NCI-H526 treated with DMSO at 0.1 percent for 48 hours (cell line): ENCODE measurements at places on chromosomes 11 and 22.

DNA sequence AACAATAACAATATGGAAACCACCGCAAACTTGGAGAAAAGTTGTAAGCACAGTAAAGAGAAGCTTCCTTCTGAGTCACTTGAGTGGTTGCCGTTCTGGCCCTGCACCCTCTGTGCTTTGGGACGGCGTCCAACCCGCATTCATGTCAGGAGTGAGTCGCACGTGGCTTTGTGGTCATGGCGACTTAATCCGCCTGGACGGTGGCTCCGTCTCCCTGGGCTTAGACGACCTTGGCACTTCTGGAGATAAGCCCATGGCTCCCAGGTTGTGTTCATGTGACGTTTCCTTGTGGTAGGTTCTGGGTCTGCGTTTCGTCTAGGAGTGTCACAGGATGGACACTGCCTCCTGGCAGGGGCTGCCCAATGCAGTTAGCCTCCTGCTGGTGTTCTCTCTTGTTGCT, 40.5 kb downstream of the TPCN2 start:
- no peak for DNase-seq

DNA sequence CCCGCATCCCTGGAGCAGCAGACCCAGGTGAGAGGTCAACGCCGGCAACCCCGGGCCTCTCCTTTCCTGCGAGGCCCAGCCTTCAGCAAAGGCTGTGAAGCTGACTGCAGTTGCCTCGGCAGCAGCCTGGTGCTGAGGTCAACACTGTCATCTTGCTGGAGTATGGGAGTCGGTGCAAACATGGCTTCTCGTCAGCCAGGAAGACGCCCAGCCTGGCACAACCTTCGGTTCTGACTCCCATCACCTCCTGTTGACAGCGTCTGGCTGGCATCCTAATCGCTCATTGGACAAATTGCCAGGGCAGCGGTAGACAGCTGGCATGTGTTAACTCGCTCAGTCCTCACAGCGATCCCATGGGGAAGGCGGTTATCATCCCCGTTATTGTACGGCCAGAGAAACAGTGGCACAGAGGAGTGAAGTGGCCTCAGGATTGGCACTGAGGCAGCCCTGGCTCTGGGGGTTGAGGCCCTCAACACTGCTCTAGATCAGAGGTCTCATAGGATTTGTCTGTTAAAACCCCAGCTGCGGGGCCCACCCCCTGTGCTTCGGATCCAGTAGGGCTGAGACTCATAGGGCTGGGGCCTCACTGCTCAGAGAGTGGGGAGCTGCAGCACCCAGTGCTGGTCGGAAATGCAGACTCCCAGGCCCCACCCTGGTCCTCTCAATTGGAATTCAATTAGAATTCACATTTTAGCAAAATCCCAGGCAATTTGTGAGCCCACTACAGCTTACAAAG, 39.3 kb upstream of the TP53I11 start:
- DNase-seq: no peak

- DNase-seq: no peak
Observed at GRCh38 chr11:83971063-83971462, 684.9 kb upstream of the CCDC90B start.

DNA sequence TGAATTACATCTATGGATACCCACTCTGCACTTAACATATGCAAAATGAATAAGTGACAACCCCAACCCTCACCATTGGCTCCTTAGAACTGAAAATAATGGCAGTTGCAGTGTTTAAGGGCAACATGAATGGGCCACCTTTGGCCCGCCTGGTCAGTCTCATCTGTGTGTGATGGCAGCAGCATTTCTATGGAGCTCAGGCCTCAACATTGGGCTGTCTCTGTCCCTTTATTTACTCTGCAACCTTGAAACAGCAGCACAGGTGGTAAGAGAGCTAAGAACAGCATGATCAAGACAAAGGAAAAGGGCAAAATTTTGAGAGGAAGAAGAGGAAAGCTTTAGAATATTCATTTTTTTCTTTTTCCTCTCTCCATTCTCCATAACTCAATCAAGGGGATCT, 38.3 kb upstream of the TMEM135 start:
- DNase-seq: no peak

DNA sequence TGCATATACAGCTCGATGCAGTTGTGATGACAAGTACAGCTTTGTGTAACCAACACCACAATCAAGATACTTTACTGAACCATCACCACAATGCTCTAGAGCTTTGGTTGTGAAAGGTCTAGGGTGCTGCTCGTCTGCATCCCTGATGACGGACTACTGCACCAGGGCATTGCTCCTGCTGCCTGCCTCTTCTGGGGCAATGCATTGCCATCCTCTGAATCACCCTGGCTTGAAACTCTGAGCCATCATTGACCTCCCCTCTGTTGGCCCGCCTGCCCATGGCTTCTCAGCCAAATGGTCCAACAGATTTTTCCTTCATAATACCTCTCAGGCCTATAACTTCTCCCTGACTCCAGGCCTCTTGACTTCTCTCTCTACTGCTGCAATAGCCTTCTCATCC, 77.4 kb upstream of the CSNK2A3 start:
- no peak for DNase-seq

DNA sequence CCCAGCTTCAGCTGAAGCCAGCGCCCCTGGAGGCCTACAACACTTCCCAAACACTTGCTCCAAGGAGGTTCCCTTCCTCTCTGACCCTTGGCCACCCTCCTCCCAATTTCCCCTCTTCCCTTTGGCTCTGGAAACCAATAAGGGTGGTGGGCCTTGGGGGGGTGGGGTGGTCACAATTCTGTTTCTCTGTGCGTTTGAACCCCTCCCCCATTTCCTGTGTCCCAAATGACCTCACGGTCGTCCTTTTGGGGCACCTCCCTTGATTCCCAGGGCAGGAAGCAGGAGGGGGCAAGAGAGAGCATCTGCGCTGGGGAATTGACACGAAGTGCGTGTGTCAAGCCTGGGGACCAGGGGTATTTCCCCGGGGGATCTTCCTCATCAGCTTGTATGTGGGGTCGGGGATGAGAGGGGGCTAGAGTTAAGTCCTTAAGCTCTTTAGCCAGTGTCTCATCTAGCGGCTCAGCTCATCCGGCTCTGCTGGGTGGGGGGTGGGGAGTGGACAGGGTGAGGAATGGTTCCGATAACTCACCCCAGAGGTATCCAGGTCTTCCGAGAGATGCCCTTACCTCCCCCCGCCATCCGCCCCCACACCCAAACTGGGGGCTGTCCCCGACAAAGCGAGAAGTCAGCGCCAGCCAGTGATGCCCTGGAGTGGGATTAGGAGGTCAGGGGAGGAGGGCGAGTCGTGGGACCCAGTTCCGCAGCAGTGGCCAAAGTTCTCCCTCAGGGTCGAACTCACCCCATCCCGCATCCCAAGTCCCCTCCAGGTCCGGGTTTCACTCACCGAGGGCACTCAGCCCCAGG, 587 bp downstream of the ESAM start:
- DNase-seq: no peak

GRCh38 chr22:40363059-40363458, 7.3 kb upstream of the SGSM3 start:
- no peak for DNase-seq

GRCh38 chr11:16096336-16096735, 260.0 kb downstream of the SOX6 start:
- DNase-seq: no peak

GRCh38 chr11:100639140-100639539, 47.9 kb upstream of the ARHGAP42 start:
- no peak for DNase-seq

DNA sequence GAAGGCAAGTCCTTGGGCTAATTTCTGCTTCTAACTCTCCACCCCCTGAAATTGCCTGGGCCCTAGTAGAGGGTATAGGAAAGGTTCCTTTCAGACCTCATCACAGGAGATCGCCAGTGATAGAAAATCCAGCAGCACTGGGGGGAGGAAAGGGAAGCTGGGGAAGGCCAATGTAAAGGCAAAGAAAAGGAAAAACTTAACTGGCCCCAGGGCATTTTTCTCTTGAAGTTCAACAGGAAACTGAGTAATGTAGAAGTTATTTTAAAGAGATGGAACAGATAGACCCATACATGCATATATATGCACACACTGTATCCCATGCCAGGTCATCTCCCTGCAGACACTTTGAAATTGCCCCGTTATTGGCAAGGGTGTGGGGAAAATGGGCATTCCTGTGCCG, 134.0 kb downstream of the TRIM44 start:
- DNase-seq: no peak

GRCh38 chr11:120141768-120142423, 4.0 kb upstream of the TRIM29 start:
- no peak for DNase-seq

- no peak for DNase-seq
Observed at GRCh38 chr22:46774980-46775849, 12.8 kb downstream of the TBC1D22A start.

DNA sequence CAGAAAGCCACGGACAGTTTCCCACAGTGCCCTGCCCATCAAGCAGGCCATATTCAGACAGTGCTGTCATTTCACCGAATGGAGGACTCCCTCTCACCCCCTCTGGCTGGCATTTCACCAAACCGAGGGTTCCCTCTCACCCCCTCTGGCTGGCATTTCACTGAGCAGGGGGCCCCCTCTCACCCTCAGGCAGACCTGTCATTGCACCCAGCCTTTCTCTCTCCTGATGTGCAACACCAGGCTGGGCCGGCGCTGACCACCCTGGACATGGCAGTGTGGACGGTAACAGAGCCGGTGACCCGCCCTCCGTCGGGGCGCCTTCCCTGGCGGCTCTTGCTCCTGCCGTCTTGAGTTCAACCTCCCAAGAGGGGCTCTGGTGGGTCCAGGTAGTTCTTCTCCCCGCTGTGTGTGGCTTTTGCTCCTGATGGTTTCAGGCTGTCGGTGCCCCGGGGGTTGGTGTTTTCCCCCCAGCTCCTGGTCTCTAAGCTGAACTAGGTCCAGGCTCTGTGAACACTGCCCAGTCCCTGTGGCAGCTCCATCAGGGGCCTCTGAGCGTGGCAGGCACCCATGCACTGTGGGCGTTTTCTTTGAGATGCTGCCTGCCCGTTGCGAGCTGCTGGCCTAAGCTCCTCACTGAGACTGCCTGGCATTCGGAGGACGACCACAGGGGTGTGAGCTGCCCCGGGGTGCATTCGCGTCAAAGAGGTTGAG, 46.9 kb downstream of the SMIM38 start:
- DNase-seq: no peak

DNA sequence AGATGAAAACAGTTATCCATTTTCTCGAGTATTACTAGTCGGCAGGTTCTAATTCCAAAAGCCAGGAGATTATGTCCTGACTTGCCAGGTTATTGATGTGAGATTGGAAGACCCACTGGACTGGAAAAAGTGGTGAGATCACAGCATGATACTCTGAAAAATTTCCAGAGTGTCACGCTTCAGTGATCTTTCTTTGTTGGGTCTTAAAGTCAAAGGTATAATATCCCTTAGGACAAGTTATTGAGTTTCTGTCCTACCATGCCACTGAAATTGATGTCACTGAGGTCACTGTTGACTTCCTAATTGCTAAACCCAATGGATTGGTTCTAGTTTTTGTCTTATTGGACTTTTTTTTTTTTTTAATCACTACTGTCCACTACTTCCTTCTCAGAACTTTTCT, 104.5 kb upstream of the GRAMD1B start:
- no peak for DNase-seq

- no peak for DNase-seq
Observed at GRCh38 chr22:36824655-36825054, 7.8 kb upstream of the PVALB start.

GRCh38 chr11:120141113-120141767, 3.3 kb upstream of the TRIM29 start:
- DNase-seq: no peak

DNA sequence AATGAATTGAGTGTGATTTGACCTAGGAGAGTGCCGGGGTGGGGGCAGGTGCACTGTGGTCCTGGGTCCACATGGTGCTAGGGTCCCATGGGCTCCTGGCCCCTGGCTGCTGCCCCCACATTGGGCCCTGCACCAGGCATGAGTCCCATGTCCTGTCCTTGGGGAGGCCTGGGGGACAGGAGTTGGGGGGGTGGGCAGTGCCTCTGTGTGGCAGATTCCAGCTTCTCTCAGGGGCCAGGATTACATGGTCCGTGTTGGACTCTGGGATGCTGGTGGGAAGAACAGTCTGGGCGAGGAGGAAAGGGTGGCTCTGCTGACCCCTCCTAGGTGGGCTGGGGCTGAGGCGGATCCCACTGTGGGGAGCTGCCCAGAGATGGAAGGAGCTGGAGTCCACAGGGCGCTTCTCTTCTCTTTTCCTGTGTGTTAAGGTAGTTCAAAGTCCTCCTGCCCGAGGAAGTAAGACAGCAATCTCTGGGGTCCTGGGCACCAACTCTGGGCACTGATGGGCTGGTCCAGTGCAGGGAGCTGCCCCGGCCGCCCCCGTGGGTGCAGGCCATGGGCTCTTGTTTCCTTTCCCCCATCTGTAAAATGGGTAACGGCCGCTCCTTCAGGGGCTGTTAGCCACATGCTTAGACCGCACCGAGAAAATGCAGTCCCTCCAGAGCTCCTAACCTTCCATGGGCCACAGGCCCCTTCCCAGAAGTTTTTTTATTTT, 19.8 kb downstream of the KCNQ1 start:
- DNase-seq: no peak

DNA sequence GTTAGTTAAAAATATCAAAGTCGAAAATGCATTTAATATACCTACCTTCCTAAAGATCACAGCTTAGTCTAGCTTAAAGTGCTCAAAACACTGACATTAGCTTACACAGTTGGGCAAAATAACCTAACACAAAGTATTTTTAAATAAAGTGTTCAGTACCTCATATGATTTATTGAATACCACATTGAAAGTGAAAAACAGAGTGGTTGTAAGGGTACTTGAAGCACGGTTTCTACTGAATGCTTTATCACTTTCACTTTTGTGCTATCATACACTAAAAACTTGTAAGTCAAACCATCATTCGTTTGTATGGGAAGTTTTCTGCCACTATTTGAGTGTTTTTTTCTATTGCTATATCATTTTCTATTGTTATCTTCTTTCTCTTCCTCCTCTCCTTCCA, 36.6 kb downstream of the ZBTB44 start:
- DNase-seq: no peak

- peak; percentile 69 for DNase-seq
Observed at GRCh38 chr11:134252346-134253187, 585 bp downstream of the THYN1 start.

DNA sequence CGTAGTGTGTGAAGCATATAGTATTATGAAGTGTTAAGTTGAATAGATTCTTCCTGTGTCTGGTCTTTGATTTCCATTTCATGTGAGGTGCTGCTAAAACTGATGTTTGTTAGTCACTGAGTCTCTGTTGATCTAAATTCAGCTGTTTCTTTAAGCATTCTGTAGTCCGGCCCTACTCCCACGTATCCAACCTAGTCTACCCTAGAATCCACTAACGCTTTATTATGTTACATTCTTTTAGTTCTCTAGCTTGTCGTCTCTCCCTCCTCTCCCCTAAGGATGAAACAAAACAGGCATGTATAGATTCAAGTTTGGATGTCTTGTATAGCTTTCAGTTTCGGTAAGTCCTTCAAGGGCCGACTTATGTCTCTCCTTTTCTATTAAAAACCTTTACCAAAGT, 4.1 kb downstream of the WEE1 start:
- DNase-seq: no peak
